Mononuclear cell (primary cell): ENCODE measurements at places on chromosomes 3 and 15. TPM values are rescaled to one million over a fixed set of nuclear protein-coding genes. Genes with fewer than 3 reads are reported as not detected.

The ERC2 gene
- 0.10 TPM for total RNA-seq

The IQCF5 gene
- total RNA-seq: not detected

The PDZRN3 gene
- 0.10 TPM for total RNA-seq

The TNNC1 gene
- 0.31 TPM for total RNA-seq

The CELF6 gene
- 0.84 TPM for total RNA-seq

The CNTN4 gene
- total RNA-seq: not detected

The P2RY1 gene
- 3.1 TPM for total RNA-seq

The SCN11A gene
- under 0.01 TPM for total RNA-seq

The PPP2R3A gene
- 0.52 TPM for total RNA-seq

The NME9 gene
- 0.94 TPM for total RNA-seq

The TBC1D2B gene
- total RNA-seq: 38.1 TPM

The WDR93 gene
- not detected for total RNA-seq

The CAMK2N2 gene
- not detected for total RNA-seq

The KY gene
- total RNA-seq: under 0.01 TPM

The ANKRD34C gene
- total RNA-seq: not detected

The ENTPD3 gene
- total RNA-seq: 0.10 TPM

The PLSCR4 gene
- 0.10 TPM for total RNA-seq

The RUVBL1 gene
- total RNA-seq: 6.2 TPM

The KCNMB2 gene
- total RNA-seq: not detected

The CHRNA7 gene
- 2.0 TPM for total RNA-seq

The STAC gene
- under 0.01 TPM for total RNA-seq

The NEK10 gene
- 0.63 TPM for total RNA-seq

The GXYLT2 gene
- 0.21 TPM for total RNA-seq

The ZKSCAN7 gene
- 0.42 TPM for total RNA-seq

The CIB2 gene
- total RNA-seq: 1.9 TPM

The HHATL gene
- not detected for total RNA-seq

The SRGAP3 gene
- total RNA-seq: 2.2 TPM

The EOMES gene
- total RNA-seq: 3.4 TPM

The SEMA6D gene
- total RNA-seq: under 0.01 TPM

The IL17RE gene
- 0.10 TPM for total RNA-seq

The MB21D2 gene
- 8.7 TPM for total RNA-seq
